Thoracic aorta (tissue), 2 donors: ENCODE measurements at places on chromosomes 1 and 21. TPM values are rescaled to one million over a fixed set of nuclear protein-coding genes. Genes with fewer than 3 reads are reported as not detected.

- DNase-seq: no peak
Observed at GRCh38 chr21:42313501-42313969, 1.7 kb downstream of the TFF3 start.

GRCh38 chr1:119542492-119542946 lies 35.5 kb downstream of the HSD3B1 start:
- no peak for DNase-seq

GRCh38 chr1:171127501-171127900 lies 36.8 kb downstream of the FMO3 start:
- DNase-seq: no peak

DNA sequence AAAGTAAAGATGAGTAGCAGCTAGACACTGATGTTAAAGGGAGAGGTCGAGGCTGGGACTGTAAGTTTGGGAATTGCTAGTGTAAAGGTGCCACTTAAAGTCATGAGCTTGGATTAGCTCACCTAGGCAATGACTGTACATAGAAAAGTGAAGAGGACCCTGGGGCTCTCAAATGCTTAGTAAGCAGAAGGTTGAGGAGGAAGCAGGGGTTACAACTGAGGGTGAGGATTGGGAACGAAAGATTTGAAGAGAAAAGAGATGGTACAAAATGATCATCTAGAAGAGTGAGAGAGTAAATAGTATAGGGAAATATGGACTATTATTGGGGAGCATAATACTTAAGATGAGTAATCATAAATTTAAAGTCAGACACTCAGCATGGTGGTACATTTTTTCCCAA lies 63.1 kb upstream of the TNFSF4 start:
- DNase-seq: no peak

GRCh38 chr1:143611159-143611558 lies 360.6 kb downstream of the FAM72C start:
- DNase-seq: no peak

DNA sequence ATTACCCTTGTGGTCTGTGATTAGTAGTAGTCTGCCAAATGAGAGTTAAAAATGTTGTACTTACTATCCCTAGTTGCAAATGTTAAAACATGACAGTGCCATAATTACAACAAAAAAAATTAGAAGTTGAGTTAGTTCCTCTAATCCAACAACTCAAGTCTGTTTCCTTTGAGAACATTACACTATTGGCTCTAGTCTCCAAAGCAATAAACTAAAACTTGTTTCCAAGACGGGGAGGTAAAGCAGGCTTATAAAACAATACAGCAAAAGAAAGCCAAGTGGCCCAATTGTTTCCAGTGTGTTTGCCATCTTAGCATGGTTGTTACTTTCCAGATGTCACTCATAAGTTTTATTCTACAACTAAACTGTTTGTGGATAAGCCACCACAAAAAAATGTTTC lies 11.6 kb downstream of the KYAT3 start:
- no peak for DNase-seq

DNA sequence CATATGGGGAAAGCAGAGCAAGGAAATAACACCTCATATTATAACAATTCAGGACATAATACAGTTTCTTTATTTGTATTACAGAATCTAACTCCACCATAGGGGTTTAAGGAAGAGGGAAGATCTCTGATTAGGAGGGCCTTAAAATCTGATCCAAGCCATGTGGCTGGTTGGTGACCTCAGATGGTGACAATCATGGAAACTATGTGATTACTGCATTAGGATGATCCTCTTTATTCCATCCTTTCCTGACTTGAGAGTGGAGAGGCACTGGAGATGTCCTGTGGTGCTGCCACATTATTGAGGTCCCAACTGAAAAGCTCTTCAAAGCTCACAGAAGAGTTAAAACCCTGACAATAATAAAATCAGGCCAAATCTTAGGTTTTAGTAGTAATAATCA lies 168.1 kb upstream of the BEND5 start:
- no peak for DNase-seq

GRCh38 chr1:100266741-100267140 lies 725 bp downstream of the RTCA start:
- no peak for DNase-seq

GRCh38 chr1:185406006-185406690 lies 89.1 kb upstream of the IVNS1ABP start:
- no peak for DNase-seq

DNA sequence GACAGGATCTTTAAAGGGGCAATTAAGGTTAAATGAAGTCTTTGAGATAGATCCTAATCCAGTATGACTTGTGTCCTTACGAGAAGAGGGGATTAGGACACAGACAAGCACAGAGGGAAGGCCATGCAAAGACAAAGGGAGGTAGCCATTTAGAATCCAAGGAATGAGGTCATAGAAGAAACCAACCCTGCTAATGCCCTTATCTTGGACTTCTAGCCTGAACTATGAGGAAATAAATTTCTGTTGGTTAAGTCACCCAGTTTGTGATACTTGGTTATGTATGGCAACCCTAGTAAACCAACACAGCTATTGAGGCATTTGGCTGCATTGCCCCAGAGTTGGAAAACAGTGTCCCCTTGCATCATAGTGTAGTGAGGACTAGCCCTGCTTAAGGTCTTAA lies 121.3 kb downstream of the MAST2 start:
- DNase-seq: no peak

GRCh38 chr21:41932576-41933312 lies 21.1 kb downstream of the C2CD2 start:
- no peak for DNase-seq

GRCh38 chr1:56525489-56526041 lies 53.8 kb downstream of the PLPP3 start:
- no peak for DNase-seq

GRCh38 chr1:158563853-158564252 lies 6.5 kb downstream of the OR6P1 start:
- DNase-seq: no peak

DNA sequence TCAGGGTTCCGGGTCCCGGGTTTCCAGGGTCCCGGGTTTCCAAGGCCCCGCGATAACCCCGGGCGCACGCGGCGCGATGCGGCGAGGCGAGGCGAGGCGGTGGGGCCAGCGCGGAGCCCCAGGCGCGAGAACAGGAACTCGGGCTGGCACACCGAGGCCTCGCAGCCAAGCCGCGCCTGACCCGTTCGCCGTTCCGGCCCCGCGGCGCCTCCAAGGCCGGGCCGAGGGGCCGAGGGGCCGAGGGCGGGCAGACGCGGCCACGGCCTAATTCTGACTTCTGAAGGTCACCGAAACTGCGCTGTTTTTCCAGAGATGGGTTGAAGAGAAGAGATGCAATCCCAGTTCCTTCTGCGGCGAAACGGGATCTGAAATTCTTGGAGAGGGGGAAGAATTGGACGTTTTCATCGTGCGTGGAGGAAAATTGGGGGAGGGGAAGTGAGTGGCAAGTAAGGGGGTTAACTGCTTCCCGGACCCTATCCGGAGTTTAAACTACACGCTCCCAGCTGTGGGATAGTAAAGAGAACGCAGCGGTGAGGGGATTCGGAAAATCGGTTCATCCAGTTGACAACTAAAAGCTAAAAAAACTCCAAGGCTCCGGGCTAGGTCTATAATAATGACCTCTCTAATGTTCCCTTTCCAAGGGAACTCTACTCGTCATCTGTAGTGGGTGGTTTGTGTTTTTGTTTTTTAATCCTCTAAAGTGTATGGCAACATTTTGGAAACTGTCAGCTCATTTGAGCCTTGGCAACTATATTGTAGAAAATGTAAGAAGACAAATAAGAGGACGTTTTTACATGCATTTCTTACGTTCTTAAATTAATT lies 8.2 kb downstream of the TBX15 start:
- DNase-seq: no peak

DNA sequence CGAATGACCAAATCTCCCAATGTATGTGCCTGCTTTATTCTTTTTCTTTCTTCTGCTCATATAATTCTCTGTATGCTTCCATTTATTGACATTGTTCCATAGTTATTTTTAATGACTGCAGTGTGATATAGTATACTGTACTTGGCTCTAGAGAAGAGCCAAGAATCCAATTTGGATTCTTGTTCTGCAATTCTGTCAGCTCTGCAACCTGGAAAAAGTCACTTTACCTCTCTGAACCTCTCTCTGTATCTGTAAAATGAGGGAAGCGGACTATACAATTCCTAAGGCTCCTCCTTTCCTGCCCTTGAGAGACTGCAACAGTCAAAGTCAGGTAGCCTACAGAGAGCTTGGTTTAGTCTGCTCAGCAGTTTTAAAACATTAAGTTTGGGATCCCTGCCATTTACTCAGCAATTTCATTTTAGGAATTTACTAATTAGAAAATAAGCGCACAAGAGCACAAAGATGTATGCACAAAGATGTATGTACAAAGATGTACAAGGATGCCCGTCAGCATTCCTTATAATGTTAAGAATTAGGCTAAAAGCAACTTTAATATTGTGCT lies 14.7 kb downstream of the DNAJC16 start:
- no peak for DNase-seq

- no peak for DNase-seq
Observed at GRCh38 chr1:179745131-179745611, 2.1 kb downstream of the FAM163A start.

CELA3B gene
- total RNA-seq: 2.0 TPM

FAM151A gene
- total RNA-seq: not detected

KCNQ4 gene
- total RNA-seq: 5.7 TPM

OR2M3 gene
- not detected for total RNA-seq

ITLN2 gene
- 3.0 TPM for total RNA-seq

BMP8B gene
- total RNA-seq: 0.27 TPM

CRP gene
- total RNA-seq: not detected

CYYR1 gene
- 6.6 TPM for total RNA-seq

LEPROT gene
- 82.9 TPM for total RNA-seq

NRIP1 gene
- total RNA-seq: 11.9 TPM

HLX gene
- 11.0 TPM for total RNA-seq

AUNIP gene
- total RNA-seq: not detected
